ENCODE measurements at places on chromosomes 1 and 21.
A peak's percentile ranks its signal among the peaks of the same experiment; 100 is the strongest.

DNA sequence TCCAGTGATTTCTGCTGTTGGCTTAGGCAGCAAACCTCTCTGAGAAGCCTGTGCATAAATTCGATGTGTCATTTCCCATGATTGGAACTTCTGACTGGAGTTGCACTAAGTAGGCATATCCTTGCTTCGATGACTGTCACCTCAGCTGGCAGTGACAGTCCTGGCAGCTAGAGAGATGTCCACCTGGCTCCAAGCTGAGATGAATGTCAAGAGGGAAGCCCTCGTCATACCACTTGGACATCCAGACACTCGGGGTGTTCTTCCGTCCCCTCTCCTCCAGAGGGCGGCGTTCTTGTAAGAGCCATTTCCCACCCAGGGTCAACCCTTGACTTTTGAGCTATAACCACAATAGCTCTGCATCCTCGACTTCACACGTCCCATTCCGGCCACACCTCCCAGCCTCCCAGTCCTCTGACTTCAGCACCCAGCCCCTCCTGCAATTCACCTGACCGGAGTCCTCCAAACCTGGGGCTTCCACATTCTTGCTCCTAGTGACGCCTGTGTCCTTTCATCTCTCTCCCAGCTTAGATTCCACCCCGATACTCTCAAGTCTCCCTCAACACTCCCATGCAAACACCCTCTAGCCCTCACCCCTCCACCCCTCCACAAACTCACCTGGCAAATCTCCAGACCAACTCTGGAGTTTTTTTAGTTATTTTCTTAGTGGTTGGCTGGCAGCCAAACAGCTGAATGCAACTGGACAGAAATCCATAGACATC lies 17.3 kb downstream of the CA6 start:
- no peak for DNase-seq

DNA sequence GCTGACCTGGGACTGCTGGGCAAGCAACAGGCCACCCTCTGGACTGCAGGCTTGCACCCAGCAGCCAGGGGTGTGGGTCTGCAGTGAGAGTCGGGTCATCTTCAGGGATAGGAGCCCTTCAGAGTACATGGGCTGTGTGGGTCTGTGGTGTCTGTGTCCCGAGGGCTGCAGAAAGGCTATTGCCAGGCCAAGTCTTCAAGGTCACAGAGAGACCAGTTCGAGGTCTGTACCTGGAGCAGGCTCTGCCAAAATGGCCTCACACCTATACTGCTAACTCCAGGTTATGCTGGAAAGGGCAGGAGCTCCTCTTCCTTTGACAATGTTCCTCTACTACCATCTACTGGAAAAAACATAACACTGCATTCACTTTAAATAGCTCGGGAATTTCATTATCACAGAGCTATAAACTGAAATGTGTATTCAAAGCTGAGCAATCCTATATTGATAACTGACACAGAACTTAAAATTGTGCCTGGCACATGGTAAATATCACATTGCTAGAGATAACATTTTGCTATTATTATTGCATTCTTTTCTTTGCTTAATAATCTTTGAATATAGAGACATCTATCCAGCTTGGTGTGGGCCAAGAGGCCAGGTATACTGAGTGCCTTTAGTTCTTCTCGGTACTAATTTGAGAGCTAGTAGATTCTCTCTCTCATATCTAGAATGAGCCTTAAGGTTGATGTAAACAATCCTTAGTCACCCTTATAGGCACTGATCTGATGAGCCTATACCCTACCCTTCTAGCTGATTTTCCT lies 6.9 kb upstream of the DNAH14 start:
- peak; percentile 70 for DNase-seq

- no peak for DNase-seq
Measured at GRCh38 chr1:54361342-54361741, 44.9 kb downstream of the SSBP3 start.

DNA sequence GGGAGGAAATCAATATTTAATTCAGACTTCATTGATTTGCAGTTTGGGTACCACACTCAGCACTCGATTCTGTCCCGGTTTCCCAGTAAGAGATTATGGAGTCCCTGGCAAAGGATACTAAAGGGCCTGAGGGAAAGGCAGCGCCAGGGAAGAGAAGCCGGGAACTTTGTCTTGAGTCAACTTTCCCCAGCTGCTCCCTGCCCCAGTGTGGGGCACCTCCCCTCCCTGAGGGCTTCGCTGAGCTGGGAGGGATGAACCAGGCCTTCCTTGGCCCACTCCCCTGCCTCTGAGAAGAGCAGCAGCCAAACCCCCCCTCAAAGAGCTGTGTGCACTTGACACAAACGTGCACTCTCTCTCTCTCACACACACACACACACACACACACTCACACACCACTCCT lies 32.6 kb downstream of the OPTC start:
- DNase-seq = no peak

- no peak for DNase-seq
Measured at GRCh38 chr1:246577082-246577719, 10.9 kb downstream of the CNST start.

GRCh38 chr1:203321273-203322052 lies 16.1 kb downstream of the BTG2 start:
- no peak for DNase-seq

GRCh38 chr1:205633421-205633976 lies 1.7 kb upstream of the ELK4 start:
- DNase-seq = no peak

DNA sequence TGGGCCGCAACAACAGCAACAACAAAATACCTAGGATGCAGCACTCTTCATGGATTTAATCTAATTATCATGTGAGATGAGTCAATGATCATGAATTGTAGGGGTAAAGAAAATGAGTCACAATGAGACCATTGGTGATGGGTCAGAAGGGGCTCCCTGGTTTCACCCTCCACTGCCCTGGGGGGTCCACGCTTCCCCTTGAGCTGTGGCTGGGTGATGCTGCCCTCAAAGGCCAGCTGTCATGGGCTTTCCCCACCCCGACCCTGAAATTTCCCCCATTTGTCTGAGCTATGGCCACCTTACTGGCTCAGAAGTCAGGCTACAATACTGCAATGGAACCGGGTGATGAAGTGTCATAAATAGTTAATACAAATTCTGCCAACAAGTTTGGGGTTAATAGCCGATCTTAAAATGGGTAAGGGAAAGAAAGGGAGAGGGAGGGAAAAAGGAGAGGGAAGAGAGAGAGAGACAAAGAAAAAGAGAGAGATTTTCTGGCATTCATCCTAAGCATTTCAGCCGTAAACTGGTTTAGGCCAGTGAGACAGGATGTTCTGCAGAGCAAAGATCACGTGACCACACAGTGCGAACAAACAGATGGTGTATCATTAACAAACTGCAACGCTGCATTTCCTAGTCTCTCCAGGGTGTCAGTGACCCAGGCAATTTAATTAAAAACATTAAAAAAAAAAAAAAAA lies 143.4 kb upstream of the ERRFI1 start:
- DNase-seq = peak; percentile 47

DNA sequence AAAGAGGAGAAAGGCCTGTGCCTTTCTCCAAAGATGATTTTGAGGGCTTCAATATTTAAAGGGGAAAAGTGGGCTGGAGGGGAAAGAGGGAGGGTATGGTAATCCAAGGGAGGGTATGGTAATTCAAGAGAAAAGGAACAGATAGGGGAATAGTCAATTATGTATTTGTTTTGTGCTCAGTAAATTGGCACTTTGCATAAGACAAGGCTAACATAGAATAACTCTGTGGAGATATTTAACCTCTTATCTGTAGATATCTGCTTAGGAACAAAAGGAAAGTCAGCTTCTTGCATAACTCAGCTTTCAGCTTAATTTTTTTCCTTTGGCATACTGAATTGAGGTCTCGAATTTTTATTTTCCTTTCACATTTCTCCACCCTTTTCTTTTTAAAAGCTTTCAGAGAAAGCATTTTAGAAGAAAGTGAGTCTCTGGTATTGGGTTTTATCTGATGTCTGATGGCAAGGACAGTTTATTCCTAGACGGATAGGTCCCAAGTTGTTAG lies 119.9 kb upstream of the F3 start:
- no peak for DNase-seq

- DNase-seq = peak; percentile 68
Measured at GRCh38 chr1:41486371-41487125, 2.1 kb upstream of the EDN2 start.

- no peak for DNase-seq
Measured at GRCh38 chr1:202163281-202164270, 3.2 kb upstream of the PTPN7 start.

DNA sequence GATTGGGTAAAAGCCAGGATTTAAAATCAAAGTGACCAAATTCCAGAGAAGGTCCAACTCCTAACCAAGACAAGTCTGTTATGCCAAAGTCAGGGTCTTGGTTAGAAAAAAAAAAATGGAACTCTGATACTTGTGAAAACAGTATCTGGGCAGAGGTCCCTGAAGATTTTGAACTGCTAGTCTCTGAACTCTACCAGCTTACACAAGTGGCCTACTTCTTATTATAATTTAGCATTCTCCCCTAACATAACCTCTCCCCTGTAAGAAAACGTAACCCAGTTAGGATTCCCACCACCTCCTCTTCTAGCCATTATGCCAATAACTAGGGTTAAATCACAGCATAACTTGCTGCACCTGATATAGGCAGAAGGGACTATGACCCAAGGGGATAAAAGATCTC lies 220.5 kb downstream of the COL24A1 start:
- DNase-seq = no peak

GRCh38 chr1:110477445-110477957 lies 26.6 kb downstream of the PROK1 start:
- peak; percentile 79 for DNase-seq

GRCh38 chr21:33789697-33790096 lies 125.9 kb downstream of the ATP5PO start:
- DNase-seq = no peak

Measured in urothelium cell line (cell line).